ENCODE measurements at places on chromosomes 13 and 19.
A peak's percentile ranks its signal among the peaks of the same experiment; 100 is the strongest.

- no peak for DNase-seq
Measured at GRCh38 chr13:30633861-30634260, 16.1 kb downstream of the USPL1 start.

DNA sequence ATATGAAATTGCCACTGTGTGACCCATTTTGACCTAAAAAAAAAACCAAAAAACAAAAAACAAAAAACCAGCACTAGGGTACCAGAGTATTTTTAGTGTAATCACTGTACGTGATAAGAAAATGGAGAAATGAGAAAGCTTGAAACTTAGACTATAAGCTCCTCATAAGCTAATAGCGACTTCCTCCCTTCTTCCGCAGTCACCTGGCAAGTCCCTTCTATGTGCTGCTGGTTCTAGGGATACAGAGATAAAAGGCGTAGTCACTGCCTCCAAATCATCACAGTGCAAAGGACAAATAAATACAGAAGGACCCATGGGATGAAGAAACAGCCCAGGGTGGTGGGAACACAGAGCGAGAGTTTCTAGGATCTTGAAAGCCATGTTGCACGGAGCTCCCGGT, 190.3 kb downstream of the TM9SF2 start:
- DNase-seq: no peak

GRCh38 chr13:23859904-23860303, 29.3 kb downstream of the MIPEP start:
- DNase-seq: no peak

GRCh38 chr19:54281007-54281728, at the start of gene LILRB2:
LILRB2 (minus strand) TSS chr19:54281110; CDS start chr19:54280496, 614 bp downstream.
- DNase-seq: peak; percentile 31

DNA sequence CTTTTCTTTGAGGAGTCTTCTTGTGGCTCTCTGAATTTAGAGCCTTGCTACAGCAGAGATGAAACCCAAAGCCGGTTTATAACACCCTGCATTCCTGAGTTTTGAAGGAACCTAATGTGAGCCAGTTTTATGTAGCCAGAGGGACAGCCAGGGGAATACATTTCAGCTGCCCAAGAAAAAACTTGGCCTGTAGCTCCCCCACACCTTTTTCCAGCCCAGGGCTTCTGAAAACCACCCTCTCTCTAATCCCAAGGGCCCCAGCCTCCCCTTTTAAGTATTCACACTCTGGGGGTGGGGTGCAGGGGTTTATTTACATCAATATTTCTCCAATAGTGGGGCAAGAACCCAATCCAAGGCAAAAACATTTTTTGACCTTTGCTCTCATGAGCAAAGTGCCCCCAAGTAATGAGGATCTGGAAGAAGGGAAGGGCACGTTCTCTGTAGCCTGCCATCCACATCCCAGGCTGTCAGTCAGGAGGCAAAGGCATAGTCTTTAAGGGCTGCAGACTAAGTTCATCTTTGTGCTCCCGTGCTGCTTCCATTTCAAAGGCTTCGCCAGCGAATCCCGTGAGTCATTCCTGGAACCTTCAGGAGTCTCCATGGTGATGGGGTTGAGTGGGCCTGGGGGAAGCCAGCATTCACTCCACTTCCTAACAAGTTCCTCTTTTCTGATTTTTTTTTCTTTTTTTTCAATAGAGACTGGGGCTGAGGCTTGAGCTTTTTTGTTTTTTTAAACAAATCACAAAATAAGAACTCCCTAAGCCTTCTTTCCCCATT, 33.2 kb upstream of the MEDAG start:
- peak; percentile 73 for DNase-seq

All from SJSA1 (cell line).